Left lobe of liver (tissue), 2 donors: ENCODE measurements at places on chromosomes 4 and X. TPM values are rescaled to one million over a fixed set of nuclear protein-coding genes. Genes with fewer than 3 reads are reported as not detected.

- peak; percentile 51 for DNase-seq
Observed at GRCh38 chr4:128155231-128155855, 94.2 kb downstream of the LARP1B start.

FAM133A gene
- total RNA-seq, result not detected

TMEM35A gene
- not detected for total RNA-seq

DNA sequence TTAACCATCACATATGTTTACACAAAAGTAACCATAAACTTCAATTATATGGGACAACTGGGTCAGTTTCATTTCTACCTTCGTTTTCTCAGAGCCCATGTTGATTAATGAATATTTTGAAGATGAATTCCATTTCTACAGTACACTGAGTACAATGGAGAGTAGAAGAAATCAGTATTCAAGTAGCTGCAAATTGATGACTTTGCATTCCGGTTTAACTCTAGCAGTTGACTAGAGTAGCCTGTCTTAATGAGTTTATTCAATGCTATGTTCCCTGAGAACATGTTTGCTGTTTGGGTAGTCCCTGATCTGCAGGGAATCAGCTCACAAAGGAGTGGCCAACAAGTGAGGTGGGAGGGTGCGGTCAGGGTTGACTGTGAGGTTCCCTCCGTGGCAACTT is 168.3 kb downstream of the TRIML1 start:
- DNase-seq, result no peak

DNA sequence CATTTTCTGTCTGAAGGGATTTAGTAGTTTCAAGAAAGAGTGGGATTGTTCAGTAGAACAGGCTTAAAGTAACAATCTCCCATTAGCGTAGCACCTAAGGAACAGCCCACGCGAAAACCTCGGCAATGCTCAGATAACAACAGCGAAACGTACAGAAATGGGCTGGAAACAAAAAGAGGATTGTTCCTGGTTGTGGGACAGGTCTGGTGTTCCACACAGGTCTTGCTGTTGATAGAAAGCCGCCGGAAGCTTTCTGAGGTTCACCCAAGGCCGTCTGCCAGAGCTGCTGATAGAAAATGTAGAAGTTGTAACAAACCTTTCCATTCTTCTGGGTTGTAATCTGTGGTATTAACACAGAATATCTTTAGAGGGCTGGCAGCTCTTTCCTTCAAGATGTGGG is 69.4 kb upstream of the CLCN4 start:
- no peak for DNase-seq

DNA sequence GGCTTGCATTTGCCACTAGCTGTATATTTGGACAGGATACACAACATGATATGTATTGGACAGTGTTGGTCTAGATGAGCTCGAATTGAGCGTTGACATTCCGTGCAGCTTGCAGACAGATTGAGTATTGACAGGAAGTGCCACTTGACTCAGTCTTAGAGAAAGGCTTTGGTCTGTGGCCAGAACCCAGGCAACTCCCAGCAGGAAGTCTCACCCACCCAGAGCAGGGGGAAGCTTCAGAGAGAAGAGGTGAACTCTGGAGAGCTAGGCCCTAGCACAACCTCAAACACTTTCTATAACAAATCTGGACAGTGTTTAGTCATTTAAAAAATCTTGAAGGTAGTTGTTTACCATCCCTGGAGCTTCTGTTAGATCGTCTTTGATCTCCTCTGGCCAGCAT is 280.5 kb downstream of the FBXW7 start:
- DNase-seq, result no peak

DNA sequence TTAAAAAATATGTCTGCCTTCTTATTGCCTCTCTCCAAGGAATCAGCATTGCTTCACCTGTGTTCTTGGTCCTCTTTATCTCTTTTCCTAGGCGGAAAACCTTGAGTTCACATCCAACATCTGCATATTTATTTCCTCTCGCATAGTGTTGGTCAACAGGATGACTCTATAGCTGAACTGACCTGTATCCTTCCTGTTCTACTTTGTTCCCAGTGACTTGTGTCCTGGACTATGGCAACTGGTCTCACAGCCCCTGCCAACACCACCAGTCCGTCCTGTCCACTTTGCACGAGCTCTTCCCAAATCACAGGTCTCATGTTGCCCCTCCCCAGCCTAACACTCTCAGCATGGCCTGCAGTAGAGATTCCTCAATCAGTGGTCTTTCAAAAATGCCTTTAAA is 2.0 kb downstream of the DIPK2B start:
- DNase-seq, result no peak

GRCh38 chrX:44913656-44914531 is 40.9 kb downstream of the KDM6A start:
- no peak for DNase-seq

- DNase-seq, result no peak
Observed at GRCh38 chr4:37389366-37389765, 144.8 kb downstream of the NWD2 start.

DNA sequence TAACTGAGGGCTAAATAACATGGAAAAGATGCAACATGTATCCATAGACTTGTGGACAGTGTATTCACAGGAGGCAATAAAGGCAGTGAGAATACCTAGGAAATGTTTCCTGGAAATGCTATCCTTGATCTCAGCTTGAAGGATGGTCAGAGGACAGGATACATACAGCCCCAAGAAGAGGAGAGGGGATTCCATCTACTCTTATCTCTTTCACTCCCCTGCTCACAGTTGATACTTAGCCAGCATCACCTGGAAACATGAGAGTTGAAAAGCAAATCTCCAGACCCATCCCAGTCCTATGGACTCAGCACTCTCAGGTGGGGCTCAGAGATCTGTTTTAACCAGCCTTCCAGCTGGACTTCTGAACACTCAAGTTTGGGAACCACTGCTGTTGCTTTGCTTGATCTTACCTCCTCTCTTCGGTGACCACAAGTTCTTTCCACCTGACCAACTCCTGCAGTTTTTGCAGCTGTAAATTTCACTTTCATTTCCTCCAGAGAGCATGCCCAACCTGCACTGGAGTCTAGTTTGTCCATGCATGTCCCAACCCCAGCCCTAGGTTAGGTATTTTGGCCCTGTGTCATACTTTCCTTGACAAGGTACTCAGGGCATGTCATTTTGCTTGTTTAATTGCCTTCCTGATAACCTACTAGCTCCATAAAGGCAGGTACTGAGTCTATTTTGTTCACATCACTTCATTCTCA is 10.4 kb downstream of the RELL1 start:
- DNase-seq, result peak; percentile 74

DNA sequence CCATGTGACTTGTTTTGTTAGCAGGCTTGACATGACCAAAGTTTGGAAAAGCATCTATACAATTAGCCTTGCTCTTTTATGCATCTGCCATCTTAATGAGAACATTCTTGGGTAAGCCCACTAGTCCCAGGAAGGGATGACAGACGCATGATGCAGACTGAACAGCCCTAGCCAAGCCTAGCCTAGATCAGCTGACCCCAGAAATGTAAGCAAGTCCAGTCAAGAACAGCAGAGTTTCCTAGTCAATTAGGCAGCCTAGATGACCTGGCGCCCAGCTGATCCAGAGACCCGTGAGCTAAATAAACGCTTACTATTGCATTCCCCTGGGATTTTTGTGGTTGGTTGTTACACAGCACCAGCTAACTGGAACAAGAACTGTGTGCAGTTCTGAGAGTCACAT is 457.9 kb downstream of the BCOR start:
- no peak for DNase-seq

GRCh38 chrX:133607419-133608348 is 192.4 kb upstream of the GPC4 start:
- no peak for DNase-seq

EOLA1 gene
- total RNA-seq, result 13.5 TPM

USP17L20 gene
- not detected for total RNA-seq

ARHGEF6 gene
- total RNA-seq, result 3.0 TPM

DNA sequence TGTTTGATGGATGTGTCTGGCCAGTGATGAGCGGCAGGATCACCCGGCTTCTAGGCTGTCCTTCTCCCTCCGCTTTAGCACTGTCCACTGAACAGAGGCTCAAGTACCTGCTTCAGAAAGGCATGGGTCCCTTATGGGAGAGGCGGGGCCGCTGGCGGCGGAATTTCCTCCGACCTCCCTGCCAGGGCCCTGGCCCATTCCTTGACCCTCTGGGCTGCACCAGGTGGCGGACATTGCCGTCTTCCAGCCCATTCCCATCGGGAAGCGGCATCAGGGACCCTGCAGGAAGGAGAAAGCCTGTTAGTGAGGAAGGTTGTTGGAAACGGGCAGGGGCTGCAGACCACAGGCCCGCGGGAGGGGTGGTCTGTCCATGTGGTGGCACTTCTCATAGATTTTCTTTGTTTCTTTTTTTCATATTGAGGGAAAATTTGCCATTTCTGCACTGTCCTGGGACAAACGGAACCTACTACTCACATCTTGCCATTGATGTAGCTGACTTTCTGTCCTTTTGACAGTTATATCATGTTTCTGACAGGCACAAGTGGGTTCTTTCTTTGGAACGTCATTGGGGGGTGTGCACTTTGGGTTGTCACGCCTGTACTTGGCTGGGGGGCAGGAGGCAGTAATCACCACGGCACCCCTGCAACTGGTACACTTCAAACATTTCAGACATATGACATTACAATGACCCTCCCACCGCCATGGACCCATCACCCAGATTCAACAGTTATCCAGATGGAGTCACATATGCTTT is 6.1 kb downstream of the APLN start:
- DNase-seq, result no peak

AGA gene
- 13.7 TPM for total RNA-seq

TLR2 gene
- total RNA-seq, result 5.0 TPM

- DNase-seq, result peak; percentile 91
Observed at GRCh38 chr4:153222707-153223426, 18.6 kb downstream of the TRIM2 start.

- no peak for DNase-seq
Observed at GRCh38 chr4:126633306-126633705, 999.5 kb upstream of the INTU start.

- no peak for DNase-seq
Observed at GRCh38 chrX:52015794-52016193, 53.2 kb downstream of the MAGED4B start.

ETDA gene
- total RNA-seq, result not detected
